ENCODE measurements at places on chromosomes 3 and 15.

DNA sequence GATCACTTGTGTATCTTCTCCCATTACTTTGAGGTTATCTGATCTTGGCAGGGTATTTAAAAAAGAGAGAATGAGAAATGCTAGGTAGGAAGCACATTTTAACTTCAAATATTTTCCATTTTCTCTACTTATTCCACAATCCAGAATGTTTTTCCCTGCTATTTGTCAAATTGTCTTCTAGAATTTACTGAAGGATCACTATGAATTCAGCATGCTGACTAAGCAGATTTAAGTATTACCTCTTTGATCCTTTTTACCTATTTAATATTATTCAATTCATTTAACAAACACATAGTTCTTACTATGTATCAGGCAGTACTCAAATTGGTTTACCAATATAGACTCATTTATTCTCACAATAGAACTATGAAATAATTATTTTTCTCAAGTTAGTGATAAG lies 463.4 kb upstream of the ARL6 start:
- DNase-seq = no peak

- no peak for DNase-seq
Observed at GRCh38 chr15:81814882-81815455, 230.8 kb downstream of the MEX3B start.

GRCh38 chr3:40658305-40658704 lies 133.5 kb downstream of the ZNF621 start:
- no peak for DNase-seq

- DNase-seq = no peak
Observed at GRCh38 chr3:110234831-110235230, 836.8 kb upstream of the NECTIN3 start.

- DNase-seq = no peak
Observed at GRCh38 chr3:77933926-77934325, 894.0 kb downstream of the ROBO2 start.

DNA sequence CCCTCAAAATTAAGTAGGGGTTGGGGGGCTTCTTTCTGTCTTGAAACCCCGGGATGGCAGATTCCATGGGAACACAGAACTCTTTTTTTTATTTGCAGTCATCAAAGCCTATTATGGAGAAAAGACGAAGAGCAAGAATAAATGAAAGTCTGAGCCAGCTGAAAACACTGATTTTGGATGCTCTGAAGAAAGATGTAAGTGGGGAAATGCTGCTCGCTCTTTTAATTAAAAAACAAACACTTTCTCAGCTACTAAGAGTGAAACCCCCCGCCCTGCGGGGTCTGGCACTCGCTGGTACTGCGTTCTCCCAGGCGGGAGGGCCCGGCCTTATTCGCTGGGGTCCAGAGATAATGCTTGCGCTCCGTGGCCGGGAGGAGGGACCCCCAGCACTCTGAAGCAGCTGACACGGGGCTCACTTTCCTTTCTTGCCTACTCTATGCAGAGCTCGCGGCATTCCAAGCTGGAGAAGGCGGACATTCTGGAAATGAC lies 615 bp downstream of the HES1 start:
- DNase-seq = no peak

GRCh38 chr15:71508081-71508682 lies 302.2 kb upstream of the NR2E3 start:
- no peak for DNase-seq

GRCh38 chr15:40250304-40250656 lies 11.4 kb downstream of the PAK6 start:
- DNase-seq = no peak

GRCh38 chr3:124163689-124164088 lies 171.8 kb upstream of the ROPN1 start:
- DNase-seq = no peak

DNA sequence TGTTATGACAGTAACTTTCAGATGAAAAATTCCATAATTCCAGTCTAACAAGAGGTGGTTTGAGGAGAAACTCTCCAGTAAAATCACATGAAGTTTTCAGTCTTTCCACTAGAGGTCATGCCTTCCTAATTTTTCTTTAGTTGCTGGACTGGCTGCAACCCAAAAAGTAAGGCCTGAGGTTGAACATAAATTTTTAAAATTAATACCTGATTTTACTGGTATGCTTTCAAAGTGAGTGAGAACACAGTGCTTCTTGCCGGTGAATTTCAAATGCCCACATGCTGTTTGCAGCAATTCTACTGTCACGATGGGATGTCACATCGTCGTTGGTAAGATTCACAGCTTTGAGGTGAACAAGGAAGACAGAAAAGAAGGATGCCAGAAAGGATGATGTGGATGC lies 89.0 kb upstream of the FGF12 start:
- no peak for DNase-seq

- DNase-seq = no peak
Observed at GRCh38 chr15:80070840-80071239, 11.4 kb downstream of the ZFAND6 start.

GRCh38 chr3:138477801-138478200 lies 43.4 kb downstream of the ESYT3 start:
- DNase-seq = no peak

DNA sequence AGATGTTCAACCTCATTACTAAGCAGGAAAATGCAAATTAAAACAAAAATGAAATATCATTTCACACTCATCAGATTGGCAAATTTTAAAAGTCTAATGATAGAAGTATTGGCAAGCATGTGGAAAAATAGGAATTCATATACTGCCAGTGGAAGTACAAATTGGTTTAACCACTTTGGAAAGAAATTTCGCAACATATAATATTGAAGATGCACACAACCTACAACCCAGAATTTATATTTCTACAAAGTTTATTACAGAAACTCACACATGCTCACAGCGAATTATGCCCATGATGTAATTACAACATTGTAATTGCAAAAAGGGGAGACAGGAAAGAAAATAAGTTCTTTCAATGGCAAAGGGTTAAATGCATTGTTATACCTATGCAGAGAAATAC lies 324.1 kb downstream of the IGSF11 start:
- DNase-seq = no peak

- DNase-seq = no peak
Observed at GRCh38 chr3:126494204-126494969, 18.7 kb upstream of the ZXDC start.

DNA sequence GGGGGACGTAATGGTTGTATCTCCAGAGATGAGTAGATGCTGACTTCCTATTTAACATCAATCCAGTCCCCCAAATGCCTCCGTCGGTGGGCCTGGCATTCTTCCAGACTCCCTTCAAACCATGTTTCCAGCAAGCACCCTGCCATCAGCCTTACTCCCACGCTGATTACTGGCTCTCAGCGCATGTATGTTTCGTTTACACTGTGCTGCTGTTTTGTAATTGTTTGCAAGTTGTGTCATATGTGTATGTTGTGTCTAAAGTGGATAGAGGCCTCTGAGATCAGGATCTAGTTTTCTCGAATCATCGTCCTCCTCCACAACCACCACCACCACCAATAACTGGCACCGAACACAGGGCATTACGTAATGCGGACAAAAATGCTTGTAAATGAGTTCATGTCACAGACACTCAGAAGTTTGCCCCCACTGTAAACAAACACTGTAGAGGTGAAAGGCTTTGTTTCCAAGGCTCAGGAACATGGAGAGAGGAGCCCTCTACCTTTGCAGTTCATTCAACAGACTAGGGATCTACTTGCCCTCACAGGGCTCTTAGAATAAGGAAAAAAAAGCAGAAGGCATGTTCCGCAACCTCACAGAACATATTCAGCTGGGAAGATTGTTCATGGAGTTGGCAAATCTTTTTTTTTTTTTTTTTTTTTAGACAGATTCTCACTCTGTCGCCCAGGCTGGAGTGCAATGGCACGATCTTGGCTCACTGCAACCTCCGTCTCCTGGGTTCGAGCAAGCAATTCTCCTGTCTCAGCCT lies 46.1 kb upstream of the SEMA4B start:
- no peak for DNase-seq

- no peak for DNase-seq
Observed at GRCh38 chr3:27718459-27718858, 3.7 kb downstream of the EOMES start.

- no peak for DNase-seq
Observed at GRCh38 chr3:98012979-98013378, 22.1 kb downstream of the GABRR3 start.

Data from activated naive CD8-positive, alpha-beta T cell treated with anti-CD3 and anti-CD28 coated beads, Interleukin-2, amount 50 U/mL, for 16 hours (primary cell).